ENCODE measurements at places on chromosomes 1 and 21.

DNA sequence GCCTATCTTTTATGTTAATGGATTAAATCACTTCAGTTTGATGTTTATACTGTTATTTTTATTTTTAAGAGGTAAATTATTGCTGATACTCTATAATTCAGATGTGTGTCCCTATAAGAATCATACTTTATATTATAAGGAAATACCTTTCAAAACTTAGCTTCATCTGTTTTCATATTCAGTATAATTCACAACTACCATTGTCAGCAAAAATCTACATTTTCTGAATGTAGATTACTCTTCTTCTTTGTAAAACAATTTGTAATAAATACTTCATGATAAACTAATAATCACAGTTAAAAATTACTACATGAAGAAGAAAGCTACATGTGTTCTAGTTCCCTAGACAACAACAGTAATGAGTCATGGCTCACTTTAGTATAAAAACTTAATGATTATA is 115.4 kb upstream of the SERTAD4 start:
- DNase-seq: no peak

GRCh38 chr1:200428482-200429205 is 18.8 kb upstream of the ZNF281 start:
- no peak for DNase-seq

- DNase-seq: no peak
Observed at GRCh38 chr1:54421101-54421504, 14.9 kb upstream of the SSBP3 start.

DNA sequence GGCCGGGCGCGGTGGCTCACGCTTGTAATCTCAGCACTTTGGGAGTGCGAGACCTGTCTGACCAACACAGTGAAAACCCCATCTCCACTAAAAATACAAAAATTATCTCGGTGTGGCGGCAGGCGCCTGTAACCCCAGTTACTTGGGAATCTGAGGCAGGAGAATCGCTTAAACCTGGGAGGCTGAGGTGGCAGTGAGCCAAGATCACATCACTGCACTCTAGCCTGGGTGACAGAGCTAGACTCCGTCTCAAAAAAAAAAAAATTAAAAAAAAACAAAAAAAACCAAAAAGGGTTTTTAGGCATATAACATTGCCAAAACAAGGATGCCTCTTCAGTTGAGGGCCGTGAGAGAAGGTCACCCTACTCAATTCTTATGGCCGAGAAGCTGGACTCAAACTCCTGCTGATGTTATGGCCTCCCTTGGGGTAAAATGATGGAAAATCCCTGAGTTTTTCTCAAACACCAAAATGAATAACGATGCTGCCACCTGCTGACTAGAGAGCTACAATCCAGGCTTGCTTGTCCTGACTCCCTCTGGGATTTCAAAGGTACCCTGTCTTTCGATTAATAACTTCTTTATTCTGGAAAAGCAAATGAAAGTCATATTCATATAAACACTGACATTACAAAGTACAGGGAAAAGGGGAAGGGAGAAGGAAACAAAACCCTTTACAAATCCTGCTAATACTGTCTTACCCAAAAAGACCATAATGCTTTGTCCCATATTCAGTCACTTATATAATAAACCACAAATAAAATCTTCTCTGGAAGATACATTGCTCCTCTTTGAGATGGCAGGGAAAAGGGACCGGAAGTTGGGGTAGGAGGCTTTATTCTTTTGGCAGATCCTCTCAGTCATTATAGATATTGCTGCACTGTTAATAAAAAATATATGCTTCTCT is 10.7 kb downstream of the RAB42 start:
- DNase-seq: peak; percentile 49

DNA sequence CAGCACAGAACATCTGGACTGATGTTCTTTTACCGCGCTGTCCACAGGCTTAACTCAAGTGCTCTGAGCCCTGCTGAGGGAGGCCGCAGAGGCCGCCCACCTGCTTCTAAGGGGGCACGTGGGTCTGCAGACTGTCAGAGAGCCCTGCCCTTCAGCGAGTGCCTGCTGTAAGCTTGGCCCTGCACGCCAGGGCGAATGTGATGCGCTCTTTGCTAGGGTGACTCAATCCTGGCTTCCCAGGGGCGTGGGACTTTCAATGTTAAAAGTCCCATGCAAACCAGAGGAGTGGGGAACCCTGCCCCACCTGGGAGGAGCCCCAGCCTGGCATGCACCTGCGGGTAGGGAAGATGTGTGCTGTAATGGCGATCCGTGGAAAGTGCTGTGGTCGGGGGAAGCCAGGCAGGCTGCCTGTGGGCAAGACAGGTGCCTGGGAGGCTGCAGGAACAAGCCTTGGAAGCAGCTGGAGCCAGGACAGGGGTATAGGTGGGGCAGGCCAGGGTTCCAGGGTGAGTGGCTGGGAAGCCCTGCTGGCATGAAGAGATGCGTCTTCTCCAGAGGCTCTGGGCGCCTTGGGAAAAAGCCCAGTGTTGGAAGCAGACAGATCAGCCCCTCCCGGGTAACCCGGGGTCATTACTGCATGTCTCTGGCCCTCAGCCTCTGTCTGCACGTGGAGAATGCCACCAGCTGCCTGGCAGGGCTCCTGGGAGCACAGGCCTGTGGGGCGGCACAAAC is 594 bp upstream of the PANK4 start:
- no peak for DNase-seq

DNA sequence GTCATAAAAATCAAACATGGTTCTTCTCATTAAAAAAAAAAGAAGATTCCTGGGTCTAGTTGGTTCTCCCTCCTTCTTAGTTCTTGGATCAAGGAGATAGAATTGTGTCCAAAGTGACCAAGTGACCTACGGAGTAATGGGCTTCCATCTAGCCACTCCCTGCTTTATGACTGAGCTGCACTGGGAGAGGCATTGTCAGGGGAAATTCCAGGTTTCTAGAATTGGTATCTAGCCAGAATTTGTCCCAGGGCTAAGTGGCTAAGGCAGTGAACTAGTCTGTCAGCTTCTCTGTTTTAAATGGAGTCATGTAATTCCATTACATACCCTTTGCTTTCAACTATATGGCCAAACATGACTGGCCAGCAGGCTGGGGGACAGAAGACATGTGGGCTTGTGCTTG is 40.1 kb upstream of the ERG start:
- DNase-seq: no peak

- no peak for DNase-seq
Observed at GRCh38 chr1:40880813-40881549, 18.8 kb upstream of the CITED4 start.

DNA sequence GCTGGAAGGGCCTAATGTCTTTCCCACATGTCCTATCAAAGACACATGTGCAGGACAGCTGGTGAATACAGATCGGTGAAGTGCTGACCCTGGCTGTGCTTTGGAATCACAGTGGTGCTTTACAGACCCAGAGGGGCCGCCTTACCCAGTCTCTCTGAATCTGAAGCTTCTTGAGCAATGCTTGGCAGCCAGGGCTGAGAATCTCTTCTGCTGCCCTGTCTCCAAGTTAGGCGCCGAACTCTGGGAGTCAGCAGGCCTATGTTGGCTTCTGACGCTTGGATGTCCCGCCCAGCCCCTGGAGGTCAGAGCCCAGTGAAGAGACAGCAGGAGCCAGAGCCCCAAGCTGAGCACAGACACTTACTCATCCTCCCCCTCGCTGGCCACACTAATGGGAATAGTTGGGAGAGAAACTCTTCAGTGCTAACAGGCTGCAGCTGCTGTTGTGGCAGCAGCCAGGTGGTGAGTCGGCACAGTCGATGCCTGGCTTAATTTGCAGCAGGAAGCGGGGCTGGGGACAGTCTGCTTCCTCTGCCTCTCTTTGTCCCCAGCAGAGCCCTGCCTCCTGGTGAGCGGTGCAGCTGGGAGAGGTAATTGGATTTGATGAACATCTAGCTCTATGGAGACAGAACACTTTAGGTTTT is 68.1 kb downstream of the URB2 start:
- no peak for DNase-seq

- DNase-seq: no peak
Observed at GRCh38 chr21:26124421-26124833, 46.1 kb downstream of the APP start.

- no peak for DNase-seq
Observed at GRCh38 chr1:78274814-78275213, 216.0 kb upstream of the PTGFR start.

GRCh38 chr1:216983823-216984222 is 260.6 kb upstream of the ESRRG start:
- DNase-seq: no peak

GRCh38 chr1:29849038-29849750 is 612.9 kb downstream of the PTPRU start:
- peak; percentile 35 for DNase-seq

- DNase-seq: peak; percentile 10
Observed at GRCh38 chr1:200217703-200218102, 190.2 kb downstream of the NR5A2 start.

- DNase-seq: no peak
Observed at GRCh38 chr1:26961826-26962225, 1.6 kb upstream of the KDF1 start.

DNA sequence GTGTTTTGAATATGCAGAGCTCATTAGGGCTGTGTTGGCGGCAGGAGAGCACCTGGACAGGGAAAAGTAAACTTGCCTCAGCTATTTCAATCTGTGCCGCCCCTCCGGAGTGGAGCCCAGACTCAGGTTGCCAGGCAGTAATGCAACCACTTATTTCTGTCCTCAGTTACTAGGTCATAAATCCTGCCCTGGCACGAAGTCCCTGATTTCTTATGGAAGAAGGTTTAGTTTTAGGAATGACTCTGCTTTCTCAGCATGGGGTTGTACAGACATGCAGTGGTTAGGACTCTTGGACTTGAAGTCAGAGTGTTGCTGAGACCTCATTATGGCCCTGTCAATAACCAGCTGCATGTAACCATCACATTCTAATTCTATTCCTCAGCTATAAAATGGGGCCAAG is 98.3 kb upstream of the FGGY start:
- no peak for DNase-seq

- DNase-seq: no peak
Observed at GRCh38 chr1:218123968-218124367, 161.1 kb upstream of the RRP15 start.

GRCh38 chr1:79711001-79711431 is 704.5 kb upstream of the ADGRL4 start:
- DNase-seq: no peak

GRCh38 chr1:27122652-27123051 is 32.3 kb downstream of the SLC9A1 start:
- DNase-seq: no peak

- DNase-seq: no peak
Observed at GRCh38 chr1:212791261-212791675, 309 bp downstream of the NSL1 start.

DNA sequence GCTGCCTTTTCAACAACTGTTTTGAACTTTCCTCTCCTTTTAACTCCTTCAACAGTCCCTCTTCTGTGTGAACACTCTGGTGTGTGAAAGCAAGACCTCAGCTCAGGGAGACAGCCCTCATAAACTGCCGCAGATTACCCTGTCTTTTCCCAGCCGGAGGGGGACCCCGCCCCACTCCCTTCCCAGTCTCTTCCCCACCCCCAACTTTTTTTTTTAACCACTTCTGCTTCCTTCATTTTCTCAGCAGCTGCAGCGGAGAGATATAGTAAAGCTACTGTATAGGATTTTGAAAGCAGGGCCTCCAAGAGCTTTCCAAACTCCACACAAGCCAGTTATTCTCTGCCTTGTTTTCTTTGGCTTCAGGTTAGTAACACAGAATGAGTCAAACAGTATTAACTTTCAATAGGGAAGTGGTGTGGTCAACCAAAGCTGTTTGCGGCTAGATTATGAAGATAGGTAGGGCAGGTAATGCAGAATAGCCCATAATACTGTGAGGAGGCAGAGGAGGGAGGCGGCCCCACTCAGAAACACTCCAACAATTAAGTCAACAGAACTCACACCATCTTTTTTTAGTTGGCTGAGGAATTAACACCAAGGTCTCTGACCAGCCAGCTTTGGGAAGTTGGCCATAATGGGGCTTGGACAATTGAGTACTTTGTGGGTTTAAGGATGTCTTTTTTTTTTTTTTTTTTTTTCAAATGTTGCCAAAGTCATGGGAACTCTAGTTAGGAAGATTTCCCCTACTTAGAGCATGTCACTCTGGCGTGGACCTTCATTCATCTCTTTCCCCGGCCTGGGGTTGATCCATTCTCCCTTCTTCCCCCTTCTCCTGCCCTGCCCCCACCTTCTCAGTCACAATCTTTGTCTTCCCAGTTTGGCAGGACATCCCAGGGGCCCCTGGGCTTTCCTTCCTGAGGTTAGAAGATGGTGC is 177.0 kb downstream of the CLIC6 start:
- DNase-seq: peak; percentile 49

DNA sequence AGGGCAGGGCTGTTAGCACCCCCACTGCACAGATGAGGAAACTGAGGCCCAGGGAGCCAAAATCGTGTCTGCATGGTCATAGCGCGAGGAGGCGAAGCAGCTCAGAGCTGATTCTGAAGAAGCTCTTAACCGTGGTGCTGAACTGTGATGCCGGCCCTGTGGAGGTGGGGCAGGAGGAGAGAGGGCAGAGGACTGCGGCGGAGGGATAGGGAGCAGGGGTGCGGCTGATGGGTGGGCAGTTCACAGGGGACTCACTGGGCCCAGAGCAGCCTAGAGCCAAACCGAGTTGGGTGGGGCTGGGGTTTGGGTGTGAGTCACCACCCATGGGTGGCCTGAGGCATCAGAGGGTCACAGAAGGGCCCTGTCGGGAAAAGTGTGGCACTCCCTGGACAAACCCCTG is 74.7 kb downstream of the RAP1GAP start:
- no peak for DNase-seq

DNA sequence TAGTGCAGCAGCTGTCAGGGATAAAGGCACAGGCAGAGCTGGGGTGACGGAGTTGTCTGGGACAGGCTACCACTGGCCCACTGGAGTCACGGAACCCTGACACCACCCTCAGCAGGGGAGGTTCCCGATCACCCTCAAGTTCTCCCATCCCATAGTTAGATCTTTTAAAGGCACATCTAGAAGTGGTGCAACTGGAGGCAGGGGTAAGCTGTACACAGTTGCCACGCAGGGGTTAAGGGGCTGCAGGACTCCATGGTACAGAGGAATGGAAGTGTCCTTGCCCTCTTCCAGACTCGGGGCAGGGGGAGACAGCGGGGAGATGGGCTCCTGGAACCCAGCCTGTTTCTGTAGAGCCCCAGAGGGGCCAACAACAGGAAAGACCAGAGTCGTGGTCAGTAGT is 13.3 kb downstream of the CC2D1B start:
- DNase-seq: no peak

DNA sequence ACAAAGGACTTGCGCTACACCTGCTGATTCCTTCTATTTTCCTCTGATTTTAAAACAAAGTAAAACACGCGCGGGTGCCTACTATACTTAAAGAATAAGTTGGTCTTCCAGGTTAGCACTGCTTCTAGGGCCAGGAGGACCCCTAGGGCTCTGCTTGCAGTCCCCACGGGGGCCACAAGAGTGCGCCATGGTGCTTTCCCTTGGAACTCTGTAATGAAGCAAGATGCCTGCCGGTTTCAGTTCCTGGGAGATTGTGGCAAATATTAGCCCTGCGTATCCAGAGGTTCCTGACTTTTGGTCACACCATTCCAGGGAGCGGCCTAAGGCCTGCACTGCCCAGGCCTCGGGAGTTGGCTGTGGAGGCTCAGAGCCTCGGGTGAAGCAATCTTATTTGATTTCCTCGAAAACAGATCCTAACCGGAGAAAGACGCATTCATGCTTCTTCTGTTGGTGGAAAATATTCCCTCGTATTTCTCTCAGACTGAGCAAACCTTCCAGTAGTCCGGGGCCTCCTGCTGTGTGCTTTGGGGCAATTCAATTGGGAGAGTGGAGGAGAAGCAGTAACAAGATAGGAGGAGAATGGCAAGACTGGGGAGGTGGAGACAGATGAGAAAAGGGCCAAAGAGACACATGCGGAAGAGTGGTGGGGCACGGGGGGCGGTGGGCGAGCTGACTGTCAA is 25.3 kb downstream of the ADAM30 start:
- DNase-seq: peak; percentile 42

GRCh38 chr1:9100471-9101043 is 28.3 kb downstream of the GPR157 start:
- DNase-seq: no peak

GRCh38 chr1:96996001-96996400 is 274.4 kb downstream of the PTBP2 start:
- no peak for DNase-seq
